ENCODE measurements at places on chromosomes 12 and 14. TPM values are rescaled to one million over a fixed set of nuclear protein-coding genes. Genes with fewer than 3 reads are reported as not detected.

EPYC gene
- total RNA-seq = not detected

SPRYD4 gene
- total RNA-seq = 1.2 TPM

RDH11 gene
- 128 TPM for total RNA-seq

SERPINA3 gene
- not detected for total RNA-seq

TMEM30B gene
- total RNA-seq = under 0.01 TPM

FLRT2 gene
- 84.0 TPM for total RNA-seq

SPTSSA gene
- 17.1 TPM for total RNA-seq

SMOC1 gene
- total RNA-seq = 12.2 TPM

All from frontal cortex (tissue), 4 donors.